ENCODE measurements at places on chromosomes 2 and 18.

DNA sequence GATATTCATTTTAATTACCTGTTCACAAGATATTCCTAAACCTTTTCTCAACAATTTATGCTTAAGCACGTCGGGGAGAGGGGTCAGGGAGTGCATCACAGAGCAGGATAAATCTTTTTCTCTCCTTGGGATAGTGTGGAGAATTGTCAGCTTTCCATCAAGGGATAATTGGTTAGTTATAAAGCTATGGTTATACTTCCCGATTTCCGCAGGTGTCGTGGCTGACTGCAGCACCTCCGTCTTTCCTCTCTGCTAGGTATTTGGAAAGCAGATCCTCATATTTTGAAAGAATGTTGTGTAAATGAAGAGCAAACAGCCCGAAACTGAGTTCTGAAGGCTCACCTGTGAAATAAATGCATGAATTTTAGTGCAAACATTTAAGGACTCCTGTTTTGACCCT is 778 bp downstream of the DYNC2LI1 start:
- DNase-seq: no peak

GRCh38 chr2:86020984-86021383 is 84.7 kb downstream of the POLR1A start:
- no peak for DNase-seq

DNA sequence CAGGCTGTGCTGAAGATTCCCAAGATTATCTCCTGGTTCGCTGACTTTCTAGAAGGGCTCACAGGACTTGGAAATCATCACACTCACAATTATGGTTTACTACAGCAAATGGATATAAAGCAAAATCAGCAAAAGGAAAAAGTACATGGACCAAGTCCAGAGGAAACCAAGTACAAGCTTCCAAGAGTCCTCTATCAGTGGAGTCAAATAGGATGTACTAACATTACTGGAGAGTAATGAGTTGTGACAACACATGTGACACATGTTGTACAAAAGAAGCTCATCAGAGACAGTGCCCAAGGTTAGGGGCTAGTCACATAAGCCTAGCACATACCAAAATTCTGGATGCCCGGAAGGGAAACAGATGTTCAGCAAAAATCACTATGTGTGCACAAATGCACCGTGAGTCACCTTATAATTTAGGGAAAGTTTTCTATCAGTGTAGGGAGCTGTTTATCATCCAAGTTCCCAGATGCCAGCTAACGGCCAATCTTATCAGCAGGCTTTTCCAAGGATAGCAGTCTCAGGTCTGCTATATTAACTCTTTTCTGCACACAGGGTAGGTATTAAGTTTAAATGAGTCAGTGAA is 9.5 kb downstream of the TMEM237 start:
- no peak for DNase-seq

DNA sequence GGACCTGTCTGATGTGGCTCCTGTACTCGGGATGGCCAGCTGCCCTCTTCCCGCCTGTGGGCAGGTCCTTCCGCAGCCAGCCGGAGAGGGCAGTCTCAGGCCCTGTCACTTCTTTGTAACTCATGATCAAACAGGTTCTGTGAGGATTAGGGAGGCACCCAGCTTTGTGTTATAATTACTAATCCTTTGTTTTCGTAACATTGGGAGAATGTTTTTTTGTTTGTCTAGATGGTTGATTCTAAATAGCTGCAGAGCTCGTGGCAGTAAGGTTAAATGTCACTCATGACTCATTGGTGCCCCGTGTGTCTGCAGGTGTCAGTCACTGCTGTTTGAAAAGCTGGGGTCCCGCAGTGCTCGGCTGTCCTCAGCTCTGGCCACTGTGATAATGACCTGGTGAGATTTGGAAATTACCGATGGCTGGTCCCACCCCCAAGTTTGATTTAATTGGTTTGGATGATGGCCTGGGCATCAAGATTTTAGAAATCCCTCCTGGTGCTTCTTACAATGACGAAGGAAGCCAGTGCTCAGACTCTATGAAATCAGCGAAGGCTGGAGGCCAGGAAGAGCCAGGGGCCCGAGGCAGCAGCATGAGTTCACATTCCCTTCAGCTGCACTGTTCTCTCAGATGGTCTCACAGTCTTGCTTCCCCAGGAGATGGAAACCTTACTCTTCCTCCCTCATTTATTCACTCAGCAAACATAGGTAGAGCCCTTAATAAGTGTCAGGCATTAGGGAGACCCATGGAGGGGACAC is 172.8 kb downstream of the VAPA start:
- DNase-seq: no peak

DNA sequence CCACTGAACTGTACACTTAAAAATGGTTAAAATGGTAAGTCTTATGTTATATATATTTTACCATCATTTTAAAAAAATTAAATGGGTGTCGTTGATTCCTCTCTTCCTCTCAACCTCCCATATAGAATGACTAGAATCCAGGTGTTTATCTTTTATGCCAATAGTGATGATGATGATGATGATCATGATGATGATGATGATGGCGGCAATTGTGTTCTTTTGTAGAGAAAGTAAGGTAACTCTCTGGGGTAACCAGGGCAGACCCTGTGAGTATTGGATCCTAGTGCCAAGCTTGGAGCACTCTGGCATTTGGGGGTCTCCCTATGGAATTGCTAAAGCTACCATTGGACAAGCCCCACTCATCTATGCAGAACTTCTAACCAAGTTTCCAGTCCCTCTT is 113.6 kb downstream of the GLI2 start:
- no peak for DNase-seq

GRCh38 chr18:47260120-47260923 is 8.9 kb upstream of the SKOR2 start:
- no peak for DNase-seq

- DNase-seq: no peak
Measured at GRCh38 chr2:173657996-173658717, 303.5 kb downstream of the CDCA7 start.

DNA sequence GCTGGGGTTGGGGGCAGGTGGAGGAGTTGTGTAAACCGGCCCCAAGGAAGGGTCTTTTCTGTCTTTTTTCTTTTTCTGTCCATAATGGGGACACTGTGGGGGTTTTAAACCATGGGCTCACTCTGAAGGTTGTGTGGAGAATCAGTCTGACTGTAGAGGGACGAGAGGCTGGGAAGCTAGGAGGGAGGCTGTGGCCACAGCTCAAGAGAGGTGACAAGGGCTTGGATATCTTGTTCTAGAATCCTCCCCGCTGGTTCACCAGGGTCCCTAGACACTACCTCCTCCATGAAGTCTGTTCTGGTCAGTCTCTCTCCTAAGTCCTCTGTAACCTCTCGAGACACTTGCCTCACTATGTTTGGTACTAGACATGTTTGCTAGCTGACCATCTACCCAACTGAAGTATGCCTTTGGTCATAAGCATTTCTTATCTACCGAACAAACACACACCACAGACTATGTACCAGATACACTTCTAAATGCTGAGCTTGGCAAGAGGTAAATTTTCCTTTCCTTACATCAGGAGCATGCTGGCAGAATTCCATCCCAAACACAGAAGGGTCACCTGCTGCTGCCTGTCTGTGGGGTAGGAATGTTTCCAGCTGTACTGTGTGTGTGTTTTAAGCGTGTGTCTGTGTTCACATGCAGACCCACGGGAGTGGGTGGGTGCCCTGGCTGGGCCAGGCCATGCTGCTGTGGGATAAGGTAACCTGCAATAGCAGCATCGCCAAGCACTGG is 69.6 kb upstream of the MGAT4A start:
- DNase-seq: no peak

DNA sequence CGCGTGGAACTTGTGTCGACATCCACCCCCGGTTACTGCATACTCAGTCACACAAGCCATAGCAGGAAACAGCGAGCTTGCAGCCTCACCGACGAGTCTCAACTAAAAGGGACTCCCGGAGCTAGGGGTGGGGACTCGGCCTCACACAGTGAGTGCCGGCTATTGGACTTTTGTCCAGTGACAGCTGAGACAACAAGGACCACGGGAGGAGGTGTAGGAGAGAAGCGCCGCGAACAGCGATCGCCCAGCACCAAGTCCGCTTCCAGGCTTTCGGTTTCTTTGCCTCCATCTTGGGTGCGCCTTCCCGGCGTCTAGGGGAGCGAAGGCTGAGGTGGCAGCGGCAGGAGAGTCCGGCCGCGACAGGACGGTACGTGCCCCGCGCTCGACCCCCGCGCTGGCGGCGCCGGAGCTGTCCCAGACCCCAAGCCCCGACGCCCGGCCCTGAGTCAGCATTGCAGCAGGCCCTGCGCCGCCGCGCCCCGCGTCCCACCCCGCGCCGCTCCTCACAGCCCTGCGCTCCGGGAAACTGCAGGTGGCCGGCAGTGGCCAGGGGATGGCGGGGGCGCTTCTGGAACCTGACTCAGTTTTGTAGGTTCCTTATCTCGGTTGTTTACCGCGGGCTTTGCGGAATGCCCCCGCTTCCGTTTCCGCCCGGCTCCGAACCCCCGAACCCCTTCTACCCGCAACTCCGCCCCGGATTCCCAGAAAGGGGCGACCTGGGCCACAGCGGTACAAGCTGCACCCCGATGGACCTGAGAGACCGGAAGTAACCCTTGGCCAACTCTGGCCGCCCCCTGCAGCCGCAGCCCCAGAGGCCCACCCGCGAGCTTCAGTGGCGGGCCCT is at the start of gene CFLAR:
TSS of gene CFLAR (plus strand) at position 50 of the 844 bp plus-strand sequence. CDS start 13,702 bp downstream, outside the sequence.
- peak; percentile 88 for DNase-seq

DNA sequence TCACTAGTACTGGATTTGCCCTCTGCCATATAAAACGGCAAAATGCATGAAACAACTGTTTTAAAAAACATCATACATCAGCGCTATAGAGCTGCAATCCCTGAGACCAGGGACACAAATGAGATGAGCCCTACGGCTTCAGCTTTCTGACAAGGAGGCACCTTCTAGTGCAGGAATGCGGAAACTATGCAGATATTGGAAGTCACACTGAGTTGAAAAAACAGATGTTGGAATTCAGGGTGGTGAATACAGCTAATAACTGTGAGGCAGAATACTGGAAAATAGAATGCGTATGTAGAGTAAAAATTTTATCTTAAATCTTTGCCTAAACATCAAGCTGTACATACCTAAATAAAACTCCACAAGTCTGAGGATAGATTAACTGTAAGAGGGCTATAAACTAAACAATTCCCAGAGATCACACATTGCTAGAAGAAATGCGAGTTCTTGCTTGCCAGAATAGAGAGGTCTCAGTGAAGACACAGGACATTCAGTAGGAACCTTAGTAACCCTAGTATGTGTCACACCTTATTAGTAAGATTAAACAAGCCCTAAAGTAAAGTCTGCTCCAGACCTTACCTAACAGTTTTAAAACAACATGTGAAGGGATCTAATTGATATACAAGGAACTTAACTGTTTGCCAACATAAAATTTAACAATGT is 541.4 kb upstream of the DDX18 start:
- no peak for DNase-seq

DNA sequence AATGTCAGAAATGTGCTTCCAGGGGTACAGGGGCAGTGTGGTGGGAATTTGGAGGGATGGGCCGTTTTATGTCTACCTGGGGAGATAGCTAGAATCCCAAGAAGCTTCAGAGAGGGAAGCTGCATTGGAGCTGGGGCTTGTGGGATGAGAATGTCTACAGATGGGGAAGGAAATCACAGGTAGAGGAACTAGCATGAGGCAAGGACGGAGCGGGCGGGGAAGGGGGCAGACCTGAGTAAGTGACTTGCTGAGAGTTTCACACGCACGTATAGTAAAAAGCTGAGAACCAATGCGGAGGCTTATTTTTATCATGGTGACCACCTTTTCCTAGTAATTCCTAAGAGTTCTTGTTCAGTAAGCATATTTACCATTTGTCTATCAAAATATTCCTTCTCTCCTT is 6.3 kb downstream of the C2orf80 start:
- DNase-seq: no peak

- no peak for DNase-seq
Measured at GRCh38 chr2:196229013-196229412, 57.6 kb upstream of the STK17B start.

DNA sequence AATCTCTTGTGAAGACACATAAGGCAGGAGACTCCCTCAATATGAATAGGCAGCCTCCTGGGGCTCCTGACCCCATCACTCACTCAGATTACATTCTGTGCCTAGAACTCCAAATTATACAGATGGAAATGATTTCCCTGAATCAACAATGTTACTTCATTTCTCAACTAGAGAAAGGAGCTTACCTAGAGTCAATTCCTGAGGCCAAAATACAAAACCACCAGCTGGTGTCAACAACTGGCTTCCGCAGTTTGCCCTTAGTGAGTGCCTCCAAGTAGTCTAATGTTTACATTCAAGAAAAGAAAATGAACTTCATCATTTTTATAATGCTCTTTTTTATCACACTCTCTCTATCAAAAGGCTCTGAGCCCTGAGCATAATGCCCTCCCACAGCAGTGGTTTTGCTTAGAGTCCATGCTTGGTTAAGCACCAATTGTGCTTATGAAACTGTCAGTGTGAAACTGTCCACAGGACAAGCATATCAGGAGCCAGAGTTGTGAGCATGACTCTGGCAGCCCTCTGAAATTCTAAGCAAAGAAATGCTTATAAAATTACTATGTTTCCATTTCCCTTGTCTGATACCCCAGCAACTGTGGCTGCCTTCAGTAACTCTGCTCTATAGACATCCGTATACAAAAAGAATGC is 305.7 kb upstream of the PKDCC start:
- no peak for DNase-seq

GRCh38 chr18:49630246-49630699 is 68.4 kb downstream of the LIPG start:
- no peak for DNase-seq

DNA sequence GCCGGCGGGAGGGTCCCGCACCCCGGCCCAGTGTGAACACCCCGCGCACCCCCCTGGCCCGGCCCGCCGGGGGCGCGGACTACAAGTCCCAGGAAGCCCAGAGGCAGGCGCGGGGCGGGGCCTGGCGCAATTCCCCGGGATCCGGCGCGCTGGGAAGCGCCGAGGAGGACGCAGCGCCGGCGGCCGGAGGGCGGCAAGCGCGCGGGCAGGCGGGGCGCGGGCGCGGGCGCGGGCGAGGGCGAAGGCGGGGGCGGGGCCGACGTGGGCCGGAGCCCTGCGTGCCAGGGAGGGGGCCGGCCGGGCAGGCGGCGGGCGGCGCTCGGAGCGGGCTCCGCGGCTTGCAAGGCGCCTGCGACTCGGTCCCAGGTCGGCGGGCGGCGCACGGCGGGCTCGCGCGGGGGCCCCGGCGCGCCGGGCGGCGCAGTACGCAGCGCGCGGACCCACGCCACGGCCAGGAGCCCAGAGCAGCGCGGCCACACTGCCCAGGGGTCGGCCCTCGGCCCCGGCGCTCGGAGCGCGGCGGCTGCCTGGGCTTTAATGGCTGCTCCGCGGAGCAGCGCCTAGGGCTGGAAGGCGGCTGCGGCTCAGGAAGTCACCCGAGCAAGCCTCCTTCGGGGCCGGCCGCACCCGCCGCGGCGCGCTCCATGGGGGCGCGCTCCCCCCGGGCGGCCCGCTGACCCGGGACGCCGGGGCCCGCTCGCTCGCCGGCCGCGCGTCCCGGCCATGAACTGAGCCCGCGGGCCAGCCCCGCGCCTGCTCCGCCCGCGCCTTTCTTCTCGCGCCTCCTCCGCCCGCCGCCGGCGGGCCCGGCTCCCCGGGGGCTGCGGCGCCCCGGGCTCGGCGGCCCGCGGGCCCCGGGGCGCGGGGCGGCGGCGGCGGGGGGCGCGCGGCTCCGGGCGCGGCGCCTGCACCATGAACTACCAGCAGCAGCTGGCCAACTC is at the start of gene AGAP1:
TSS of gene AGAP1 (plus strand) at position 269 of the 941 bp plus-strand sequence.
- DNase-seq: peak; percentile 1

Data from CD4-positive, alpha-beta T cell treated with Interleukin-2 at 100 ng/mL for 4 hours (primary cell).